ENCODE measurements at places on chromosomes 4 and X. TPM values are rescaled to one million over a fixed set of nuclear protein-coding genes. Genes with fewer than 3 reads are reported as not detected.

The FAT4 gene
- total RNA-seq: 37.5 TPM

The NPY2R gene
- not detected for total RNA-seq

The PDLIM5 gene
- 159 TPM for total RNA-seq

The RPS6KA6 gene
- total RNA-seq: 6.8 TPM

The RASL11B gene
- total RNA-seq: 0.28 TPM

The NLGN4X gene
- total RNA-seq: not detected

The LARP1B gene
- total RNA-seq: 11.1 TPM

The GAGE12J gene
- not detected for total RNA-seq

The MAML3 gene
- total RNA-seq: 0.90 TPM

The TRO gene
- 25.8 TPM for total RNA-seq

The CLNK gene
- not detected for total RNA-seq

The TRPC5OS gene
- total RNA-seq: not detected

The SCRG1 gene
- under 0.01 TPM for total RNA-seq

The ZDHHC15 gene
- not detected for total RNA-seq

The DNAJB14 gene
- total RNA-seq: 40.3 TPM

The OTC gene
- not detected for total RNA-seq

The MEPE gene
- total RNA-seq: not detected

The RP2 gene
- total RNA-seq: 23.9 TPM

The CT55 gene
- total RNA-seq: not detected

The GRIPAP1 gene
- 17.9 TPM for total RNA-seq

The GPRASP3 gene
- total RNA-seq: 8.1 TPM

The SHROOM4 gene
- total RNA-seq: 2.2 TPM

The NDST3 gene
- total RNA-seq: under 0.01 TPM

The PQBP1 gene
- total RNA-seq: 120 TPM

All from IMR-90 (cell line).